ENCODE measurements at places on chromosomes 3 and 15.

- no peak for DNase-seq
Observed at GRCh38 chr15:38668898-38669391, 104.3 kb upstream of the RASGRP1 start.

DNA sequence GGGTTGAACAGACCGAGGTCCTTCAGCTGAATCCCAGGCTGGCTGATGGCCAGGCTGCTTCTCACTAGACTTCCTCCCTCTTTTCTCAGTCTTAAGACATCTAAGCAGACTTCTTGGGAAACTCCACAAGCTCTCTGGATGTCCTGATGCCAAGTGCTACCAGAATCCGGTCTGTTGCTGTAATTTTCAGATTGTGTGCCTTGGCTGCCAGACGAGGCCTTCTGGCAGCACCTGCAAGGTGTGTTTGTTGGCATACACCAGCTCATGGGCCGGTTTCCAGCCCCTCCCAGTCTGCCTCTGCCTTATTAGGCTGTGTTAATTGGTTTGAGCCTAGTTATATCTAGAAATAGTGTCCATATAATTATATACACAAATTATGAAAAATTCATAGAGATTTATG lies 120.6 kb downstream of the TNIK start:
- DNase-seq: no peak

DNA sequence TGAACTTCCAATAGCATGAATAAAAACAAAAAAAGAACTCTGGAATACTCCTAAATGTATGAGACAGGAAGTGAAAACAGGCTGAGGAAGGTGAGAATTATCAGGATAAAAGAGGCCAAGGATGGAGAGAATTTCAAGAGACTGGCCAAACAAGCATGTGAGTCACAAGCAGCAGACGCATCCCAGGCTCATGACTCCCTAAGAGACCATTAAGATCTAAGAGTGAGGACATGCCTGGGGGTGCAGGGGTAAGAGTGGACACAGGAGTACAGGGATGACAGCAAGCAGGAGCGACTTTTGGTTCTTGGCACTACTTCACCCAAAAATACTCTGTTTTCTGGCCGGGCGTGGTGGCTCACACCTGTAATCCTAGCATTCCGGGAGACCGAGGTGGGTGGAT lies 7.1 kb downstream of the SCAMP2 start:
- no peak for DNase-seq

DNA sequence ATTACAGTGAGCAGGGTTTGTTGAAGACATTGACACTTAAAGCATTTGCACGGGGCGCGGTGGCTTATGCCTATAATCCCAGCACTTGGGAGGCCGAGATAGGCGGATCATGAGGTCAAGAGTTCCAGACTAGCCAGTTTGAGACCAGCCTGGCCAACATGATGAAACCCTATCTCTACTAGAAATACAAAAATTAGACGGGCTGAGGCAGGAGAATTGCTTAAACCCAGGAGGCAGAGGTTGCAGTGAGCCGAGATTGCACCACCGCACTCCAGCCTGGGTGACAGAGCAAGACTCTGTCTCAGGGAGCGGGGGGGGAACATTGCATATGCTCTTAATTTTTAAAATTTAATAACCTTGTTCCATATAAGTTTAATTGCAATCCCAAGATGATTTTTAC lies 11.9 kb downstream of the STT3B start:
- DNase-seq: no peak

- DNase-seq: no peak
Observed at GRCh38 chr3:13616359-13616758, 67.4 kb downstream of the FBLN2 start.

GRCh38 chr3:40985195-40985594 lies 214.1 kb upstream of the CTNNB1 start:
- no peak for DNase-seq

DNA sequence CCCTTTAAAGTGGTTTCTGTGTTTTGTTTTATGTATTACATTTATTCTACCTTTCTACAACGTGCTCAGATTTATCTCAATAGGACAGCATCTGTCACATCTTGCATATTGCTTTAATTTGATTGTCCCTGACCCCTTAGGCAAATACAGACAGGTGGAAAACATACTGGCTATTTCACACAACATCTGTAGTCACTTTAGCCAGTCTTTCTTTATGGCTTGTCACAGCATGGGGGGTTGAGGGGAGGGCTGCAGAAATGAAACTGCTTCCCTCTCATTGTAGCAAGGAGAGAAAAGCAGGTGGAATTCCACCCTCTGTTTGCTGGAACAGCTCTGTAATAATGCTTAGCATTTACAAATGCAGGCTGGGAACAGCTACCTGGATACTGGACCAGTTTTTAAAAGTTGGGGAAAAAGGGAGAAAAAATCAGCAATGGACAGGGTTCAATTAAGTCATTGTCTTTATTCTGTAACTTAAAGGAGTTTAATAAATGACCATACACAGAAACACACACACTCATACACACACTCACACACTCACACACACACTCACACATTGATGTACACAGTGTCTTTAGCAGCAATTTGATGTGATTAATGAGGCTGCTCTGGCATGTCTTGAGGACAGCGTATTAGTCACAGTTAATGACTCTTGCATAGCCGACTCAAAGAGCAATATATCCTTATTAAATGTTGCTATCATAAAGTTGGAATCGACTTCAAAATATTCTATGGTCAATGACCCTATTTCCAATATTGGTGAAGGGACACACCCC lies 283.7 kb upstream of the GBE1 start:
- no peak for DNase-seq

- no peak for DNase-seq
Observed at GRCh38 chr3:55724821-55725220, 237.7 kb upstream of the WNT5A start.

GRCh38 chr15:29615791-29616190 lies 206.5 kb downstream of the TJP1 start:
- DNase-seq: no peak

DNA sequence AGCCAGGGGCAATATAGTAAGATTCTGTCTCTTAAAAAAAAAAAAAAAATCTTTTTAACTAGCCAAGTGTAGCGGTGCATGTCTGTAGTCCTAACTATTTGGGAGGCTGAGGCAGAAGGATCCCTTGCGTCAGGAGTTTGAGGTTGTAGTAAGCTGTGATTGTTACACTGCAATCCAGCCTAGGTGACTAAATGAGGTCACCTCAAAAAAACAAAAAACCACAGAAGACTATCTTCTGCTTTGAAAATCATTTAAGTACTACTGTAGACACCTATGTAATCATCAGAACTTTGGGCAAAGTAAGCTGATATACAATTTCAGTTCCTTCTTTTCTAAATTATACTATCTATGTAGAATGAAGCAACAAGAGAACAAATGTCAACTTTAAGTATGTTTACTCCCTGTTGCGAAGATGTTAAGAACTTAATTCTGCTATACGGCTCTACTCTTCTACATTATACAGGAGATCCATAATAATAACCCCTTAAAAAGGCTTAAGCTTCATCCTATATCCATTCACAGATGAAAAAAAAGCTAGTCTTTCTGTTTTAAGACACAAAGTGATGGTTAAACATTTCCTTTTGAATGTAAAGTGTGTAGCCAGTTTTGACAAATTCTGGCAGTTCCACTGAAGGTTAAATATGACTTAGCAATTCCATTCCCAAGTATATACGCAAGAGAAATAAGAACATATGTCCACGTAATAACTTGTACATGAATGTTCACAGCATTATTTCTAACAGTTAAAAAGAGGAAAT lies 15.2 kb downstream of the DAZL start:
- no peak for DNase-seq

DNA sequence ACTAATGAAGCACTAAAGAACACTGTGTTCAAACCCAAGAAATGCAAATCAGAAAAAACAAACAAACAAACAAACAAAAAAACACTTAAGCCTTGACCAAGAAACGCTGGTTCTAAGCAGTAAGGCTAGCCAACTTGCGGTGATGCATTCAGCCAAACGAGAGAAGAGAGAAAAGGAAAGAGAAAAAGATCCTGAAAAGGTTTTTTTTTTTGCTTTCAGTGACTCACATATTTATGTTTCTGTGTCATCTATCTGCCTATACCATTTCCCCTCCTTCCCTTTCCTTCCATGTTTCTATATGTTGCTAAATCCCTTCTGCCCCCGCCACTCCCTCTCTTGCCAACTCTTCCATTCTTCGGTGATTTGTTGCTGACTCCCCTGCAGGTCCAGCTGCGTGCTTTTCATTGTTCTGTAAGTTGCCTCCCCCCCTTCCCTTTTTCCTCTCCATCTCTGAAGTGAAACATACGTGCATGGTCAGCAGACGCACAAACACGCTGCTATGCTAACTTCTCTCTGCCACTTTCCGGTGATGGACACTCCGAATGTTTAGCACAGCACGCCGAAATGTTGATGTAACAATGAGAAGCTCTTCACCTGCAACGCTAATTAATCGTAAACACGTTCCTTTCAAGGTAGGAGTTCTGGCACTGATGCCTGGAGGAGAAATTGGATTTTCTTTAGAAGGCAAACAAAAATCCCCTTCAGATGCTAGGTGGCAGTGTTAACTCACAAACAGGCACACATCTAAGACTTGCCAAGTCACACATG lies 154.4 kb downstream of the TUSC7 start:
- DNase-seq: peak; percentile 28

DNA sequence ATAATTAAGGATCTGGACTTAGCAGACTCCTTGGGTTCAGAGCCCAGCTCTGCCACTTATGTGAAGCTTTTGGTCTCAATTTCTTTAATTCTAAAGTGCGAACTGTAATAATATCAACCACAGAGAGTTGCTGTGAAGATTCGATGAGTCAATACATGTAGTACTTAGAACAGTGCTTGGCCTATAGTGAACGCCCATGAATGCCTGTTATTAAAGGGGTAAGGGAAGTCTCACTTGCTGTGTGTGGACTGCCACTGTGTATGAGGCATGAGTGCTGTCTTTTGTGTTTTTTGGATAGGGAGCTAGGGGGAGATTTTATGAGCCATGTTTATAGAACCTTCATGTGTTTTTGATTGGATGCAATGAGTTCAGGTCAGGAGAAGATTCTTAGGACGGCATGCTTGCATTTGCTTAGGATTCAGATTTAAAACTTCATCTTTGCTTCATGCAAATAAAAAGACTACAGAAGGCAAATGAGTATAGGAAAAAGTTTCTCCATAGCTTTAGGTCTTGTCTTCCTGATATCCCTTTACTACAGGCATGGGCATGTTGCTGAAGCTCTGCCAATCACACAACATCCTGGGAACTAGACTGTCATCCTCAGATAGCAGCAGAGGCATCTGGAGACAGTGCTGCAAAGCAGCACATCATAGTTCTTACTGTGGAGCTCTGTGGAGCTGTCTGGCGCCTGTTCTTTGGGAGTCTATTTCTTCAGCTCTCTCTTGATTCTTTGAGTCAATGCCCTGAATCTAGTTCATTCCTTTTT lies 50.0 kb downstream of the PLS1 start:
- no peak for DNase-seq

DNA sequence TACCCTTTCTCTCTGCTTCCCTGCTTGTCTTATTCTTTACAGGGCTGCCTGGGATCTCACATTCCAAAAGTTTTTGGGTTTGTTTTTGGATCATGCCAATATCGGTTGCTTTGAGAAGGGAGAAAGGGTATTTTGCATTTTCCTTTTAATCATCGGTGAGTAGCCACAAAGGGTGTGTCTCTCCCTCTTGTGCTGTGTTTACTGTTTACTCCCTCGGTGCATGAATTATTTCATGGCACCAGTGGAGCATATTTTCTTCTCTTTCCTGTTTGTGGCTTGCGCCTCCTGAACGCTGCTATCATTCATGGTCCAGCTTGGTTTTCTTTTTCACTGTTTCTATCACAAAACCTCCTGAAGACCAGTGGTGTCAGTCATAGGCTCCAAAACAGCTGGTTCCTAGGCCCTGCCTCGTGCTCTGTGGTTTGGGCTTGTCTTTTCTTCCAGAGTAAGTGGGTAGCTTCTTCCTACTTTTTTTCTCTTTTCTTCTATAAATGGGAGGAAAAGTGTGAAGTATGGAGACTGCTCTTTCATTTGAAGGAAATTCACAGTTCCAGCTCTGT lies 54.9 kb downstream of the IGF1R start:
- no peak for DNase-seq

- no peak for DNase-seq
Observed at GRCh38 chr15:38073178-38073946, 138.9 kb downstream of the TMCO5A start.

DNA sequence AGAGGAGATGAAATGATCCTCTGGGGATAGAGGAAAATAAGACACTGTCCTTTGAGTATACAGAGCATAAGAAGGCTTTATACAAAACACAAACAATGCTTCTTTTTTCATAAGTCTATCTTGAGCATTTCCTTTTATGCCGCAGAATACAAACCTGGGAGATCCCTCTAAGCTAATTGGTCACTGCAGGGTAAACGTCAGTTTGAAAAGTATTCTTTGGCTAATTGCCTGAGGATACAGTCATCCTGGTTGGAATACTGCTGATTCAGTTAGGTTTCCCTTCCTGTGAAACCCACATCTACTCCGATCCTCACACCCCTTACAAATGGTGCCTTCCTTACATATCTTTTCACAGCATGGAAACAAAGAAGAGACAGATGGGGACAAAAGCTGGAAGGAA lies 10.6 kb downstream of the WNT5A start:
- no peak for DNase-seq

GRCh38 chr3:97613139-97613538 lies 151.4 kb upstream of the ARL6 start:
- no peak for DNase-seq

DNA sequence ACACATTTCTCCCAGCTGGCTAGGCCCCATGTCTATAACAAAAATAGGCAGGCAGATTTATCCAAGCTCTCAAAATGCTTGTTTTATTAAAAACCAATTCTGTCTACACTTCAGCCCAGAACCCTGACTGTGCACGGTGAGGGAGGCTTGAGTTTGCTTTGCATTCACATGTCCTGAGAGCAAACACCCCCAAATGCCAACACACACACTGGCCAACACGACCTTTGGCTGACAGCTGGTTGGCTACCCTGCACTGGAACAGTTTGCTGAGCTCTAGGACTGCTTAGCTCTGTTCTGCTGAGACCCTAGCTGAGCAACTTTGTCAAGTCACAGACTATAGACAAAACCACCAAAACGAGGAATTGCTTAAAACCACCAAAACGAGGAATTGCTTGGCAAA lies 3.6 kb downstream of the STIMATE start:
- no peak for DNase-seq

- no peak for DNase-seq
Observed at GRCh38 chr3:21256932-21257331, 494.1 kb downstream of the ZNF385D start.

DNA sequence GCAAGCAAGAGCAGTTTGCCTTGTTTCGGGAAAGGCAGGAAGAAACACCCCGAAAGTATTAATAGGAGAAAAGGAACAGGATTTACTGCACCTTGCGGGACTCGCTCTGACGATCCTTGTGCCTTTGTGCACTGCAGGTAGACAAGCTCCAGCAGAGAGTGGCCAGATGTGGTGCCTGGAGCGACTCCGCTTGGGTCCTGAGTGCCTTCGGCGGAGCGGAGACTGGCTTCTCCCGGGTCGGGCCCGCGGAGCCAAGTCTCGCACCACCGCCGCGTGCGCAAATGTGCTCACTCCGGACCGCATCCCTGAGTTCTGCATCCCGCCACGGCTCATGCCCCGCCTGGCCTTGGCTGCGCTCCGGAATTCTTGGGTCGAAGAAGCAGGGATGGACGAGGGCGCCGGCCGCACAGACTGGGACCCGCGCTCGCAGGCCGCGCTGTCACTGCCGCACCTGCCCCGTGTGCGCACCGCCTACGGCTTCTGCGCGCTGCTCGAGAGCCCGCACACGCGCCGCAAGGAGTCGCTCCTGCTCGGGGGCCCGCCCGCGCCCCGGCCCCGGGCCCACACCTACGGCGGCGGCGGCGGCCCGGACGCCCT lies 769 bp downstream of the C2CD4A start:
- no peak for DNase-seq

All from iPS-NIHi11 (cell line).